Activated CD8-positive, alpha-beta memory T cell treated with anti-CD3 and anti-CD28 coated beads for 1 hour (primary cell): ENCODE measurements at places on chromosomes 5 and 9.
A peak's percentile ranks its signal among the peaks of the same experiment; 100 is the strongest.

DNA sequence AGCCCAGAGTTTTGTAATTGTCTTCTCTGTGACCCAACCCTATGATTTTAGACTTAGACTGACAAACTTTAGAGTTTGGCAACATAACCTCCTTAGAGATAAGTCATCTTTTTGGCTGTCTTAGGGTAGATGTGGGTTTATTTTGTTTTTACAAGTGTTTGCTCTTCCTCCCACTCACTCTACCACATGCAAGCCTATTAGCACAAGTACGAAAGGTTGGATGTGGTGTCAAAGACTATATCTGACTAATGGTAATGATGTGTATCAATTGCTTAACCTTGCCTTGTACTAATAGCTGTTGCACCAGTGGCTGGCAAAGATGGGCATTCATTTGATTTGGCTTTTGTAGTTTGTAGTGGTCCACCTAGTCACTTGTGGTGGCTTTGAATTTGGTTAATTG lies 46.5 kb downstream of the SLC25A46 start:
- DNase-seq: no peak

GRCh38 chr5:78887384-78888118 lies 97.6 kb downstream of the ARSB start:
- DNase-seq: no peak

- no peak for DNase-seq
Measured at GRCh38 chr9:113409883-113410206, 630 bp downstream of the POLE3 start.

- no peak for DNase-seq
Measured at GRCh38 chr5:103305809-103306208, 47.2 kb downstream of the MACIR start.

DNA sequence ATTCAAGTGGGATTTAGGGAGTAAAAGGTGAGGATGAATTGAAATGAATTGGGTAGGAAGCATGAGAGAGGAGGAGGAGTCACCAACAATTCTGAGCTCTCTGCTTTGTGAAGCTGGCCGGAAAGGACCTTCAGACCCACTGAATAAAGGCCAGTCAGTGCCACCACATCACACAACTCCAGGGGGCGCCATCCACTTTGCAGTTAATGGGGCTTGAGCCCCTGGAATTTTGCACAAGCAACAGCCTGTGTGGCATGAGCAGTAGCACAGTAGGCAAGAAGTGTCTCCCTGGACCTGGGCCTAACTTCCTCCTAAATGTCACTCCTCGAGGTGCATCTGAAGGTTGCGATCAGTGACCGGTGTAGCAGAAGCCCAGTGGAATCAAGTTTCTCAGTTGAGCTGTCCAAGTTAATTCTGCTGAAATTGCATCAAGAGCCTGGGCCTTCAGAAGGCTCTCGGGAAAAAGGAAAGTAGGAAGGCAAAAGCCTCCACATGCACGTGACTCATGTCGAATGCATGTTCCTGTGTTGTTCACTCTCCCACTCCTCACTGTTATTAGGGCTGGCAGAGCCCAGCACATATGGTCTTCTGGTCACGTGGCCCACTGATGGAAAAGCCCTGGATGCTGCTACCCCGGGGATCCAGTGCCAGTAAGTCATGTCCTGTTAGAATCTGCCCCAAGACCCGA lies 27.8 kb upstream of the GLIS3 start:
- no peak for DNase-seq

DNA sequence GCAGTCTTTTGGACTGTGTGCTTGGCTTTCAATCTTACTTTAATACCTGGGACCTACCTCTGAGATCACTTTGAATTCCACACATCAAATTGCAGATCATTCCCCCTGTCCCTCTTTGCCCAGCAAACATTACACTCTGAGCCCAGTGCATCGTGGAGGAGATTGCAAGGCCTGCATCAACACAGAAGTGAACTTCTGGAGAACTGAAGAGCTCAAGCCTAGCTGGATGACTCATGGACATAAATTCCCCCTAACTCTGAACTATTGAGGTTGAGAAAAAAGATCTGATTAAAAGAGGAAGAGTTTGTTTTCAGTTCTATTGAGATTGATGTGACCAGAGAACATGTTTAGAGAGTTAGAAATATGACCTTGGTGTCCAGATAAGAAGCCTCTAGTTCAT lies 316.0 kb upstream of the DMAC1 start:
- DNase-seq: no peak

GRCh38 chr5:168174376-168174775 lies 117.1 kb upstream of the WWC1 start:
- no peak for DNase-seq

DNA sequence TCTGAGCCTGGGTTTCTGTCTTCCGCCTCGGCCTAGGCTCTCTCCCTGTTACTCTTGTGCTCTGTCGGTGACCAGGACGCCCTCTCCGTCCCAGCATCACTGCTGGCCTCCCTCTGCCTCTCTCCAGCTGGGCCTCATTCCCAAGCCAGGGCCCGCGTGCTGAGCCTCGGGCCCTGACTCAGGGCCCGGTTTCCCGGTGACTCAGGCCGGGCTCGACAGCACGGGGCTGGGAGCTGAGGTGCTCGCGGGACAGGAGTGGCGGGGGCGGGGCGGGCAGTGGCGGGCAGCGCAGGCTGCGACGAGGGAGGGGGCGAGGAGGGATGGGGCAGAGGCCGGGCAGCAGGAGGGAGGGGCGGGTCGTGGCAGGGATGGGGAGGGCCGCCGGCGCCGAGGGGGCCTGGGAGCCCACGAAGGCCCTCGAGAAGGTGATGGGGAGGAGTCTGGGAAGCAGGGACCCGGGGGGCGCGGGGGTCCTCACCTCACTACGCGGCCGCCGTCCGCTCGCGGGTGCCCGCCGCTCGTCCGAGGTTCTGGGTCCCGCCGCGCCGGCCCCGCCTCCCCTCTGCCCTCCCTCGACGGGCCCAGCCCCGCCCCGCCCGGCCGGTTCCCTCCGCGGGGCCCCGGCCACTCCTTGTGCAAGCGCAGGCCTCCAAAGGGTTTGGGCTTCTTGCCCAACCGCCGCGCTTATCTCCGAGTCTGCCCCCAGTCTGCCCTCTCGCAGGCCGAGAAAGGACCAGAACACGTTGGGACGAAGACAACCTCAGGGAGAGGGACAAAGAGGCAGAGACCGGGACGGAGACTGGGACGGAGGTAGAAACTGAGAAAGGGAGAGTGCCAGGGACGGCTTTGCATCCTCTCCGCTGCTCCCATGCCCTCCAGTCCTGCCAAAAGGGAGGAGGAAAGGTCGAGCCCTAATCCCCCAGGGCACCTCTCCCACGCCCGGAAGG lies at the start of gene ARAP3:
ARAP3 (minus strand) TSS at position 536 of the 947 bp plus-strand sequence. CDS start 1,744 bp downstream, outside the sequence.
- DNase-seq: peak; percentile 33

DNA sequence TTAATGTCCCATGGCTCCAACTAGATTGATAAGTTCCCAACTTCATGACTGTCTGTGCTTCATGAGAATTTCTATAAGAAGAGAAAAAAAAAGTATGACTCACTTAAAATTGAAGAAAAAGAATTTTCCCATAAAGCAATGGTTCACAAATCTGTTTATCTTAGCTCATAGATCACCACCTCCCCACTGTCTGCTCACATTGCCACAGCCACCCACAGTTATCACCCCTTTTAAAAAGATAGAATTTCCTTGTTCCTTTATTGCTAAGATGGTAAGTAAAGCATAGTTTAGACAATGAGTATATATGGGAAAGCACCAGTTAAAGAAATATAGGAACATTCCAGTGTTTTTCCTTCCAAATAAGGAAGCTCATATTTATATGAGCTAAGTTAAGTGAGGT lies 67.1 kb downstream of the ALDH7A1 start:
- no peak for DNase-seq

DNA sequence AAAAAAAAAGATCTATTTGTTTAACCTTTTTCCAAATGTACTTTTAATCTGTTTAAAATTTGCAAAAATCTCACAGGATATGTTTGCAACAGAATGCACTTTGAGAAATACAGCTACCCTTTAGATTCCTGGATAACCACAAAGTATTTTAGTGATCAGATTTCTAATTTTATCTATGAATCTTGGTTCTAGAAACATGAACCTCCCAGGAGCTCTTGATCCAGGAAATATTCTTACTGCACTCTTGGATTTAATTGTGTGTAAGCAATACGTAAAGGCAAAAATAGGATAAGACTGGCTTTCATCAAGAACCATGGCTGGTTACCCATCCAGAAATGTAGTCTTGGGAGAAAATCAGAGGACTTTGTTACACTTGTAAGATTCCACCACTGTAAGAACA lies 1581.8 kb upstream of the WWC1 start:
- no peak for DNase-seq

DNA sequence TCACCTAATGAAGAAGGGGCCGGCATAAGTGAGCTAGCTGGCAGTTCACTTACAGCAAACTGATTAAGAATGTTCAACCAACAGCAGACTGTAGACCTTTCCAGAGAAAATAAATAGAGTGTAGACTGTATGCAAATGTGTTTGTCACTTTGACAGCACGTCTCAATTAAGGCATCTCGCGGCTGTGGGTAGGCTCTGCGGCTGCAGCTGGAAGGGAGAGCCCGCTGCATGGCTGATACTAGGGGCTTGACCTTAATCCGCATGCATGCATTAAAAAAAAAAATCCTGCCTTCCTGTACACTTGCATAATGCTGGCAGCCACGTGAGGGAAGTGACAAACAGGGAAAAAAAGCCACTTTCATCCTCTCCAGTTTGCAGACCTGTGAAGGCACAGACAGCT lies 82.3 kb downstream of the CRB2 start:
- DNase-seq: no peak

GRCh38 chr5:19733612-19734495 lies 254.1 kb downstream of the CDH18 start:
- DNase-seq: no peak

- no peak for DNase-seq
Measured at GRCh38 chr5:163496286-163496685, 9.1 kb upstream of the MAT2B start.

- no peak for DNase-seq
Measured at GRCh38 chr5:133888625-133888991, 79.8 kb downstream of the C5orf15 start.

DNA sequence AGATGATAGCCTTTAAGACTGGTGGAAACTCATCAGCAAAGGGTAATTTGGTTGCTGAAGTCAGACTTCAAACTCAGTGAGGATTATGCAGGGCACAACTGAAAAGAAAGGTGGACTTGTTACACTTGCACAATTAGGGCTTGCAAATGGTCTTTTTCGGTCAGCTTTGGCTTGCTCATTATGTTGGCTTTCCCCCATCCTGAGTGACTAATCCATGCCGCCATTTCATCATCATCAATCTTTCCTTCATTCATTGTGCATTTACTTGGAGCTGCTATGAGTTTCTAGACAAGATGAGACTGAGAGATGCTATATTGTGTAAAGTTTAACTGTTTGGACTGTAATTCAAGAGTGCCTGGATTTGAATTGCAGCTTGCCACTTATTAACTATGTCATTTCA lies 134.8 kb upstream of the PPP1R2B start:
- DNase-seq: no peak

GRCh38 chr5:175810457-175810856 lies 60.9 kb upstream of the CPLX2 start:
- DNase-seq: no peak

GRCh38 chr9:31304576-31304975 lies 1079.9 kb upstream of the ACO1 start:
- no peak for DNase-seq

GRCh38 chr5:116562669-116563068 lies 12.0 kb downstream of the SEMA6A start:
- DNase-seq: no peak

DNA sequence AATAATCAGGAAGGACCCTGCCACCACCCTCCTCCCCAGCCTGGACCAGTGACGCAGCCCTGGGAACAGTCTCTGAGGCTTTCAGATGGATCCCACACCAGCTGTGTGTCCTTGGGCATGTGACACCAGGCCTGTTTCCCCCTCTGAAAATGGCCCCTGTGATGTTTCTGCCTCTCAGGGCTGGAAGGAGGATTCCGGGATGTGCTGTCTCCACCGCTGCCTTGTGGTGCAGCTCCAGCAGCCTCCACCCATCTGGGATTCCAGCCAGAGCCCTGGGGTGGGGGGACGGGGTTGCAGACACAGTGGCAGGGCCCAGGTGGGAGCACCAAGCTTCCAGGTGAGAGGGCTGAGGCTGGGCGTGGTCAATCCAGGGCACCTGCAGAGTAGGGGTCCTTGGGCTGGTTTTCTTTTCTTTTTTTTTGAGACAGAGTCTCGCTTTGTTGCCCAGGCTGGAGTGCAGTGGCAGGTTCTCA lies 179.7 kb upstream of the IER5L start:
- no peak for DNase-seq

- no peak for DNase-seq
Measured at GRCh38 chr9:79583952-79584654, 12.3 kb downstream of the TLE4 start.

DNA sequence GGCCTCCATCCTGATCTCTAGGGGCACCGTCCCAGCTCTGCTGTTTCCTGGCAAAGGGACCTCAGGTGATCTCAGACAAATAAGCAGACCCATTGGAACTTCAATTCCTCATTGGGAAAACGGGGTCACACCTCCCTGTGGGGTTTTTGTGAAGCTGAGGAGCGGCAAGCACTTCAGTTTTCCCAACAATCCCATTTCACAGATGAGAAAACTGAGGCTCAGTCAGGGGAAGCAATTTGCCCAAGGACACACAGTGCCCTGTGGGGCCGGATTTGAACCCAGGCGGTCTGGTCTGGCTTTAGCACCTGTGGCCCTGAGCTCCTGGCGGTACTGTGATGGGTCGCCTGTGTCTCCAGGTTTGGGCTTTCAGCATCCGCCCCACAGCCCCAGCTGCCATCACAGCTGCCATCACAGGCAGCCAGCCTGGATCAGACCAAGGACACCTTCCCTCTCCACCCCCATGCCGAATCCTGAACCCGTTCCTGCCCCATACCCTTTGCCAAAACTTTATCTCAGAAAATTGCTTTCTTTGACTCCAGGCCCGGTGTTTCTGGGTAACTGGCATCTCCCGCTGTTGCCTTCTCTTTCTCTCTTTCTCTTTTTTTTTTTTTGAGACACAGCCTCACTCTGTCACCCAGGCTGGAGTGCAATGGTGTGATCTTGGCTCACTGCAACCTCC lies 26.4 kb downstream of the NCS1 start:
- no peak for DNase-seq

- no peak for DNase-seq
Measured at GRCh38 chr9:16475257-16475656, 395.2 kb downstream of the BNC2 start.

- DNase-seq: no peak
Measured at GRCh38 chr5:95375591-95375990, 15.6 kb upstream of the FAM81B start.

DNA sequence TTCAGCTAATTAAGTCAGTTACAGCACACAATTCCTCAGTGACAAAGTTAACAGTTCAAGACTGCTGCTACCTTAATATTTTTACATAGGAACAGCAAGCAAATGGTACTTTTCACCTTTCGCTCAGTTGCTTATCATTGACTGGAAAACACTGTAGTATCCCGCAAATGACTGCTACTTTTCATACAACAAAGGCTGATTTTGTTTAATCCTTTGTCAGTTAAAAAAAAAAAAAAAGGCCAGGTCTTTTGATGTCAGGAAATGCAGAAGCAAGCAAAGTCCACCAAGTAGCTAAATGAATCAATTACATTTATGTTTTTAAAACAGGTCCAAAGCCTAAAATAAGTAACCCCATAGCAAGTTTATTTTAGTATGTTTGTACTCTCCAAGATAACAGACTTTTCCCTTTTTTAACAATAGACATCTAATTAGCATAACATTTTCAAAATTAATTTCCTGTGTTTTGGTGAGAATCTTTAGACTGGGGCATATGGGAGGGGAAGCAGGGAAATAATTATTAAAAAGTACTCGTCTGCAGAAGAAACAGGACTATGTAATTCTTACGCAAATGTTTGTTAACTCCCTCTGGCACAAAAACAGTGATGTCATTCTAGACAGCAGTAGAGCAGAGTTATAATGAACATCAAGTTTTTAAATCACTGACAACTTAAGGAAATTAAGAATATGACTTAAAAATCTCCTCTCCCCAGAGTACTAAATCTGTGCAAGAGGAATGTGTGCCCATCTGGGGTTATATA lies 9.6 kb downstream of the PFDN1 start:
- DNase-seq: no peak
